CD4-positive, alpha-beta T cell treated with Interleukin-6 for 4 hours (primary cell): ENCODE measurements at places on chromosomes 4 and X.

- no peak for DNase-seq
Measured at GRCh38 chr4:154421618-154422017, 70.0 kb downstream of the DCHS2 start.

DNA sequence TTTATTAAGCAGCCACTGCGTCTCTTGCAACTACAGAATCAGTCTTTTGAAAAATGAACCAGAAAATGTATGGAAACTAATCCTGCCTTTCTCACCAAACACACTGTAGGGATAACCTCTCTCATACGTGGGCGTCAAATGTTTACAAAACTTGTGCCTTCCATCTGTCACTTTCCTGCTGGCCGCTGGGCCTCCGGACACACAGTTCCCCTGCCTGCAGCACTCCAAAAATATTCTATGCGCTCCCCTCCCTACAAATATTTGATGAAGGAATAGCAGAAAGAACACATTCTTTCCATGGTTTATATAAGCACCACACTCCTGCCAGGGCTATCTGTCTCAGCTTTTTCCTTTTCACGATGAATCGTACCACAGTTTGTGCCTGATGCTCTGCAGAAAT lies 14.9 kb upstream of the CYTL1 start:
- DNase-seq: no peak

- DNase-seq: no peak
Measured at GRCh38 chrX:31459361-31459760, 387.5 kb upstream of the FTHL17 start.

GRCh38 chr4:79820427-79820826 lies 252.6 kb downstream of the ANTXR2 start:
- DNase-seq: no peak

GRCh38 chrX:31338991-31339350 lies 267.1 kb upstream of the FTHL17 start:
- DNase-seq: no peak

GRCh38 chr4:154467886-154468285 lies 23.7 kb downstream of the DCHS2 start:
- no peak for DNase-seq

- no peak for DNase-seq
Measured at GRCh38 chr4:123037804-123038203, 115.4 kb upstream of the NUDT6 start.

DNA sequence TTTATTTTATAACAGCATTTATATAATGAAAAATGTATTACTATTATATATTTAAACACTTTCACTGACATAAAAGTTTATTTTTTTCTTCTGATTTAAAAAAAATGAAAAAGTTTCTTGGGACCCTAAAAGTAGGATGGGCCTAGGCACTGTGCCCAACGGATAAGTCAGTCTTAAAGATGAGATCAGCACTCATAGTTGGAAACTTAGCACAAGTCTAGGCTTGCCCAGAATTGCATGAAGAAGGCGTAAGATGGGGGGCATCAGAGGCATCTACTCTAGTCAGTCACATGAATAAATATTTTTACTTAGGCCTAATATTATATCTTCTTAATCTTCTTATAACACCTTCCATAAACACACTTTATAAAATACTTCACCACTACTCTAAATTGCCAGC lies 306.7 kb upstream of the GRID2 start:
- no peak for DNase-seq

- peak; percentile 64 for DNase-seq
Measured at GRCh38 chrX:154013614-154014360, 5.9 kb downstream of the IRAK1 start.

DNA sequence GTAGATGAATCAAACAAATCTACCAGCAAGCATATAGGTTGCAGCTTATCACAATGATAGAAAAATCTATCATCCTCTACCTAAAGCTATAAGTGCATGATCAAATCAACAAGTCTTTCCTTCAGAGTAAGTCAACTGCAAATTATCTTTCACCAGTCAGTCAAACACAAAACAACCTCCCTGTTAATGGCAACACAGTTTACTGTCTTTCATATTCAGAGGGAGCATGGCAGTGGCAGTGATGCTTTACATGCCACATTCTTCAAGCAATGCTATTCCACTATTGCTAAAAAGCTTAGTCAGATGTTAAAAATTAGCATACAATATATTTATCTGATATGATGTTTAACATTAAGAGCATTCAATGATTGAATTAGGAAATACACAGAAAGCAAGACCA lies 245.1 kb upstream of the KLHL4 start:
- DNase-seq: no peak

GRCh38 chr4:1604706-1605205 lies 79.4 kb downstream of the FAM53A start:
- peak; percentile 80 for DNase-seq

GRCh38 chrX:46713672-46714490 lies 45.0 kb downstream of the SLC9A7 start:
- no peak for DNase-seq

DNA sequence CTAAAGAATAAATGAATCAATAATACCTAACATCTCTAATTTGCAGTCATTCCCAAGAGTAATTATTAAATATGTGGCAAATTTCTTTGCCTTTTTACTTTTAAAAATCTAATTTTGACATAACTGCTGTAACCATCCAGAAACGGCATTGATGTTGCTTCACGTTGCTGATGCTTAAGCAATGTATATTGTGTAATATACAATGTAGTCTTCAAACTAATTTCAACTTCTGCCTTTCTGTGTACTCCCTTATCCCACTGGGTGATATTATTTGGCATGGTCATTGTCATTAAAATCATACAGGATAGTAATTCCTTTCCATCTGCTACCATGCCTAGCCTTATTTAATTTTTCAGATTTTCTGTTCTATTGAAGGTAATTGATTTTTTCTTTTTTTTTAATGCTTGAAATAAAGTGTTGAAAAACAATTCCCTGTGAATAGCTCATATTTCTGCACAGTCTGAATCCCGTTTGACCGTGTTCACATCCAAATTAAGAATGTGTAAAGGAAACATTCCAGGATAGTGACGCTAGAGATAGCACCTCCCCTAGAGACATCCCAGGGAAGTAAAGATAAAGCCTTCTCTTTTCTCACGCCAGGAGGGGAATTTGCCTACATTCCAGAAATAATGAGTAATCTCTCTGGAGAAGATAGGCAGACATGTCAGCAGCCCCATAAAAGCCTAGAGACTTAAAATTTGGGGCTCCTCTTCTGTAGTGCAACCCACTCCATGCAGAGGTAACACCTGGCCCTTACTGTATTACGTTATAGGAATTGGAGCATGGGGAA lies 8.6 kb downstream of the FAM200B start:
- DNase-seq: no peak

- no peak for DNase-seq
Measured at GRCh38 chr4:113888006-113888405, 91.4 kb downstream of the ARSJ start.

DNA sequence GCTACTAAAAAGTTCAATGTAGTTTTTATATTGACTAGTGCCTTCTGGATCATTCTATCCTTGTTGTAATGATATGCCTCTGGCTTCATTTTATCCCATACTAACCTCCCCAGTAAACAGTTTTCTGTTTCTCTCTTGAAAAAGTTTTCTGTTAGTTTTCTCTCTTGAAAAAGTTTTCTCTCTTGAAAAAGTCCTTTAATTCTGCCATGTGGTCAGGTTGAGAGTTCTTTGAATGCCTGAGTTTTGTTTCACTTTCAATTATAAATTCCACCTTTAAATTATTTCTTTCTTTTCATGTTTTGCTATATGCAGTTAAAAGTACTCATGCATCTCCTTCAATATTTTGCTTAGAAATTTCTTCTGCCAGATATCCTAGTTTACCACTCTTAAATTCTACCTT lies 1139.6 kb downstream of the STPG2 start:
- no peak for DNase-seq

GRCh38 chr4:9704551-9705332 lies 76.7 kb upstream of the DRD5 start:
- DNase-seq: no peak

- DNase-seq: no peak
Measured at GRCh38 chrX:19721726-19722370, 165.6 kb downstream of the SH3KBP1 start.

DNA sequence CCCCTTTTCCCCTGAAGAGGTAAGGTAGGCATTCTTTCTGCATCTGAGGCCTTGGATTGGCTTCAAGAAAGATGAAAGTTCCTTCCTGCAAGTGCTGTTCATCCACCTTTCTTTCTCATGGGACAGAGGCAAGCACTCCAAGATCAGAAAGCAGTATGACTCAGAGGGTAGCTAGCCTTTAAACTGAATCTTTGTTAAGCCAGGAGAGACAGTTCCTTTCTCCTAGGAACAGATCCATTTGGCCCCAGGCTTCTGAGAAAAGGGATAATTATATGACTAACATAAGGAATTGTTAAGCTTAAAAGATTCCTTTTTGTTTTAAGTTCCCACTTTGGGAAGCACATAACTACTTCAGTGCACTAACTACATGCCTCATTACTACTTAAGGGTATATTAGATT lies 192.0 kb downstream of the PPP3CA start:
- no peak for DNase-seq

DNA sequence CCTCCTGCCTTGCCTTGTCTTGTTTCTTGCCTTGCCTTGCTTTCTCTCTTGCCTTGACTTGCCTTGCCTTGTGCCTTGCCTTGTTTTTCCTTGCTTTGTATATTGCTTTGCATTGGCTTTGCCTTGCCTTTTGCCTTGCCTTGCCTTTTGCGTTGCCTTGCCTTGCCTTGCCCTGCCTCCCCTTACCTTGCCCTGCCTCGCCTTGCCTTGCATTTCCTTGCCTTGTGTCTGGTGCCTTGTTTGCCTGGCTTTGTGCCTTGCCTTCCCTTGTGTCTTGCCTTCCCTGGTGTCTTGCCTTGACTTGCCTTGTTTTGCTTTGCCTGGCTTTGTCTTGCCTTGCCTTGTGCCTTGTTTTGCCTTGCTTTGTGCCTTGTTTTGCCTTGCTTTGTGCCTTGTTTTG lies 89.7 kb downstream of the TAB3 start:
- DNase-seq: no peak

- DNase-seq: no peak
Measured at GRCh38 chr4:83603129-83603528, 67.2 kb downstream of the GPAT3 start.

DNA sequence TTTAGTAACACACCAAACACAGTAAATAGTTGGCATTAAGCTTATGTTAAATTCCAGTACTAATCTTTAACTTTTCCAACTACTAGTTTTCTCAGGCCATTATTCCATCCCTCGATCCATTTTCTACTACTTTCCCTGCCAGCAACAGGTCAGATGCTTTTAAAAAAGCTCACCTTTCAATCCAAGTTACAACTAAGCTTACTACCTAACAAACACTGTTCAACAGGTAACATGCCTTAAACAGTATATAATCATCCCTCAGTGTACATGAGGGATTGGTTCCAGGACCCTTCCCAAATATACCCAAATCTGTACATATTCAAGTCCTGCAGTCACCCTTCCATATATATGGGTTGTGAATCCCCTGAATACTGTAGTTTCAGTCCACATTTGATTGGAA lies 5.5 kb downstream of the CCNA2 start:
- no peak for DNase-seq

DNA sequence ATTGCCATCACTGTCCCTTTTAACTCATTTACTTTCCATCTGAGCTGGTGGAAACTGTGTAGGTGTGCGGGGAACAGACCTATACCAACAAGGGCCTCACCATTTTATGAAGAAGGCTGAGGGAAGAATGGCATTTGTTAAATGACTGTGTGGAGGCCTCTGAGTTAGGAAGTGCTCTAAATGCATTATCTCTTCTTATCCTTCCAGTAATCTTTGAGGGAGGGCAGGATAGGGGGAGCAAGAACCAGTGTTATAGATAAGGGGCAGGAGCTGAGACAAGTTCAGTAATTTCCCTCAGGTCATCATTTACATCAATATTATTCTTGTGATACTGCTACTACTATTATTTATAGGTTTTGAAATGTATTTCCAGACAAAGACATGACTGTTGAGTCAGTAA lies 122.4 kb upstream of the PDLIM3 start:
- DNase-seq: no peak

GRCh38 chr4:100590325-100590724 lies 72.5 kb upstream of the EMCN start:
- DNase-seq: no peak

- no peak for DNase-seq
Measured at GRCh38 chrX:115339441-115340025, 50.0 kb downstream of the LUZP4 start.

- DNase-seq: no peak
Measured at GRCh38 chrX:149506349-149506748, 1.2 kb upstream of the IDS start.

DNA sequence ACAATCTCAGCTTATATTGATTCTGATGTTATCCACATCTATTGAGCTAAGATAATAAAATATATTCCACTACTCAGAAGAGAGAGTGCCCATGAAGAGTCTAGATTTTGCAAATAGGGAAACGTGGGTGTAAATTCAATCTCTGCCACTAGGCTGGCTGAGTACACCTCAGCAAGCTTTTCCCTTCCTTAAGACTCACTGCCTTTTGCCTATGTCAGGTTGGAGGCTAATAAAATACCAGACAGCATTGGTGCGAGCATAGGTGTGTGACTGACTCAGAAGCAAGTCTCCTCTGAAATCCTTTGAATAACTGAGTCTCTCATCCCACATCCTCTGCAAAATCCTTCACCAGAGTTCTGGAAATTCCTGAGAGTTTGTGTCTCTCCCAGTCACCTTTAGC lies 405.4 kb upstream of the CPEB2 start:
- no peak for DNase-seq

DNA sequence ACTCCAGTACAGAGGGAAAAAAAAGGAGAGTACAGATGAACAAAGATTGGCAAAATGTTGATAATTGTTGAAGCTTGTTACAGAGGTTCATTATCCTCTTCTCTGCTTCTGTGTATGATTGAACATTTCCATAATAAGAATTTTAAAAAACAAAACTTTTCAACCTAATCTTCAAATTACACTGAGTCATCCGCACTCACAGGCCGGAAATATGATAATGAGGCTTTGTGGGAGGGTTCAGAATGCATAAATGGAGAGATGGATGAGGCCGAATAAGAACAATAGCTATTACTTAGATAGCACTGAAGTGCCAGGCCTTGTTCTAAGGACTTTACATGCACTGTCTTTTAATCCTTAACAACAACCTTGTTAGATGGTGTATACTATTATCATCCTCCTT lies 4.6 kb upstream of the ERCC6L start:
- no peak for DNase-seq

GRCh38 chr4:69497886-69498395 lies 2.2 kb upstream of the UGT2B4 start:
- DNase-seq: no peak

- DNase-seq: no peak
Measured at GRCh38 chr4:52997132-52997416, 135.0 kb downstream of the RASL11B start.

- no peak for DNase-seq
Measured at GRCh38 chr4:143768007-143768591, 67.6 kb upstream of the FREM3 start.

DNA sequence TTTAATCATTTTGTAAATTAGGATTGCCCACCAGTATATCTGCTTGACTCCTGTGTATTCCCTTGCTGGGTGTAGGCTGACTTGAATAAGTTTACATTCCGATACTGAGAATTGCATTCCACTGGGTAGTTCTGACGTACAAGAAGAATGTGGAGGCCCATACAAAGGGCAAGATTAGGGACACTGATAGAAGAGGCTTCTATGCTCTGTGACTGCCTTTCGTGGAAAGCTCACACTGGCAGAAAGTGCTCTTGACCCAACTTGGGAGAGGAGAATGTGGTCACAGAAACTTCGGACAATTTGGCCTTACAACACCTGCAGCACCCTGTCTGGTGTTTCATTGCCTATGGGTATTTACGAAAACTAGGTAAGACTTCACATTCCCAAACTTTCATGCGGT lies 126.3 kb downstream of the RAPGEF2 start:
- no peak for DNase-seq

GRCh38 chrX:20059467-20060128 lies 57.1 kb downstream of the MAP7D2 start:
- no peak for DNase-seq
